ENCODE measurements at places on chromosomes 4 and X.

DNA sequence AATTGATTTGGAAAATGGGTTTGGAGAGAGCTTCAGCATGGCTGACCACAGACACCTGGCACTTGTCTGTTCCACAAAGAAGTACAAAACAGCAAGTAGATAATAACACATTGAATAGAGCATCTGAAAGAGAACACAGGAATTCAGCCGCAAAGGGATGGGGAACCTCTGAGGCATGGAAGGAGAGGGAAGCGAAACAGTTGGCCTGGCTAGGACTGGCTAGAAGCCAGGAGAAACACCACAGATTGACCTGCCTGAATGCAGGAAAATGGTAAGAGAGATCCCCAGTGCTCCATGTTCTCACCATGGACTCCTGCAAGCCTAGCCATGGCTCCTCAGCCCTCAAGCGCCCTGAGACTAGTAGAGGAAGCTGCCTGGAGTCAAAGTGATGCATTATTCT is 169.7 kb upstream of the SH3RF1 start:
- DNase-seq, result no peak

- DNase-seq, result no peak
These were observed 317.3 kb downstream of the FBXW7 start for GRCh38 chr4:152218576-152218975.

DNA sequence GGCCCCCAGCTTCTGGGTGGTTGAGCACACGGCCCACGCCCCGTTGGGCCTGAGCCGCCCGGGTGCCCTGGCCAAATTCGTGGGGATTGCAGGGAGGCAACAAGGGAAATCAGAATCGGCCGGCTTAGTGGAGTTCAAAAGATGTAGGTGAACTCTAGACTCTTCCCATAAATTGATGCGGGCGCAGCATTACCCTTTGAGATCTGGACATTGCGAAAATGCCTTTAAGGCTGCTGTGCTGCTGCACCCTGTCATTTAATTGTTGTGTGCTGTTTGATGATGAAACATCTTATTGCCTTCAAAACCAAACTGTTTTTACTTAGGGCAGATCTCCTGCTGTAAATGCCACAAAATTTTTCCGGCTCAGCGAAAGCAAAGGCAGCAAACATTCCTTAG is 409 bp upstream of the MPP1 start:
- DNase-seq, result no peak

DNA sequence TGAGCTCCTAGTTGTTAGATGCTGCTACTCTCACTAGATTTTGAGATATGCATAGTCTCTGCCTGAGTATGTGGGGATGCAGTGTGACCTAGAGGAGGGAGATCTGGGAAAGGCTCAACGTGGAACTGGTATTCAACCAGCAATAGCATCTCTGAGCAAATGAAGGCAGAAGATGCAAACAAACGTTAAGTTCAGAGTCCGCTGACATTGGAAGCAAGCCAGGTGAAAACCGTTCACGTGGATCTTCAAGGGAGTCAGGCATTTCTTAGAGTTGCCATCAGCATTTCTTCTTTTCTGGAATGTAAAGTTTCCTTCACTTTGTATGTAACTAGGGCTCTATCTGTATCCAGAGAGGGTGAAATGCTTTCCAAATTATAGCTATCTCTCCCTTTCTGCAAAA is 59.9 kb downstream of the C4orf51 start:
- DNase-seq, result no peak

DNA sequence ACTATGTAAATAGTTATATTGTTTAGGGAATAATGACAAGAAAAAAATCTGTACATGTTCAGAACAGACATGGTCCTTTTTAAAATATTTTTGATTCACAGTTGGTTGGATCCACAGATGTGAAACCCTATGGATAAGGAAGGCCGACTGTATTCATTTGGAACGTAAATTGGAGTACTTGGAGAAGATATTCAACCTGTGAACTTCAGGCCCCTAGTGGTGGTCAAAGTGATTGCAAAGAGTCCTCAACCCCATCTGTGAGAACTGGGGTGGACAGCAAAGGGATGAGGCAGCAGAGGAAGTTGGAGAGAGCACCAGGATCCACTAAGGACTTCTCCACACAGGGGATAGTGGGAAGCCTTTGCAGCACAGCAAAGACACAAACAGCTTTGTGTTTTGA is 6.2 kb upstream of the CXCL13 start:
- DNase-seq, result no peak

DNA sequence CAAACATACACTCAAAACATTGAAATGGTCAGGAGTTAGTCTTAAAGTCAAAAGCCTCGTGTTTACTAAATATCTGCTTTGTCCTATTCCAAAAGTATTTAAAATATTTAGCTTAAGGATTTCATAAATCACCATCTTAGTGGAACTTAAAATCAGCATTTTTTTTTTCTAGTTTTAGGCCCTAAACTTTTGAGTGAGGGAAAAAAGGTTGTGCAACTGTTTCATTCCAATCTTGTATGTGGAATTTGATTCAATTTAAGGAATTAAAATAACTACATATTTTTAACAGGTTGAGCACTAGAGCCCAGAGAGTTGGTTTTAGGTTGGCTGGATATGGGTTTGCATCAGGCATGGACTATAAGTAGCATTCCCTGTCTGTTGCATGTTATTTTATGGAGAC is 35.7 kb upstream of the ANK2 start:
- no peak for DNase-seq

- no peak for DNase-seq
These were observed 18.5 kb downstream of the ZCCHC18 start for GRCh38 chrX:104130808-104131207.

DNA sequence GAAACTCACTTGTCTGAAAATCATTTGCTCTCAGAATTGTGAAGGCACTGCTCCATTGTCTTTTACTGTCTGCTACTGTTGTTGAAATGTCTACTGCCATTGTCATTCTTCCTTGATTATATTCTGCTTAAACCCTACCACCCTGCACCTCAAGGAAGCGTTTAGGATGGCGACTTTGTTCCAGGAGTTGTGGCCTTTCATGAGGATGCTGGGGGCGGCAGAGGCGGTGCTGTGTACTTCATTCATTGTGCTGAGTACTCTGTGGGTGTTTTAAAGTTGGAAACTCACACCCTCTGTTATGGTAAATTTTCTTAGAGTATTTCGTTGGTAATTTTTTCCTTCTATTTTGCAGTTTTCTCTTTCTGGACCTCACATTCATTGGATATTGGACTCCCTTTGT is 258.9 kb downstream of the TENM3 start:
- no peak for DNase-seq

DNA sequence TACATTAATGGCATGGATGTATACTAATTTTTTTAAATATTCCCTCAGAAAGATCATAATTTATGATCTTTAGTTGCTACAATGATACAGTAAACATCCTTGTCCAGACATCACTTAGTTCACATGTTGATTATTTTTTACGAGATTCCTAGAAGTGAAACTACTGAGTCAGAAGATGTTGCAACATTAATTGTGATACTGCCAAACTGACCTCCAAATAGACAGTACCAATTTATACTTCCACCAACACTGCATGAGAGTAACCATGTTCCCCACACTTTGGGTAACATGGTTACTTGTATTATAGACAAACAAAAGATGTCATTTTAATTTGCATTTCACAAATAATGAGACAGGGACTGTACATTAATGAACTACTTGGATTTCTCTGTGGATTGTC is 19.6 kb downstream of the RCHY1 start:
- DNase-seq, result no peak

DNA sequence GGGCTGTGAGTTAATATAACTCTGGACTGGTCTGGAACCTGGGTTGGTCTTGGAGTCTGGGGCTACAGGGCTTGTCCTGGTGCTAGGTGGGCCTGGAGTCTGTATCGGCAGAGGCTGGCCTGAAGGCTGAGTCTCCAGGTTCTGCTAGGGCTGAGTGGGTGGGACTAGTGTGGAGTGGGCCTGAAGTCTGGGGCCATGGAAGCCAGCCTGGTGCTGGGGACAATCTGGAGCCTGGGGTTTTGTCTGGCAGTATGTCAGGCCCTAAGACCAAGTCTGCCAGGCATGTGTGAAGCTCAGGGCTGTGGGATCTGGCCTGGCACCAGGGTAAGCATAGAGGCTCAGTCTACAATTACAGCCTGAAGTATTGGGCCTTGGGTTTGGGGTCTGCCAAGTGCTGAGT is 742.6 kb upstream of the GRIA3 start:
- DNase-seq, result no peak

- no peak for DNase-seq
These were observed 66.3 kb upstream of the FAM9C start for GRCh38 chrX:13110433-13111324.
